ENCODE measurements at places on chromosomes 4 and X. TPM values are rescaled to one million over a fixed set of nuclear protein-coding genes. Genes with fewer than 3 reads are reported as not detected.

The FAM184B gene
- total RNA-seq = not detected

The DMP1 gene
- total RNA-seq = not detected

The WWC2 gene
- total RNA-seq = 23.0 TPM

The ARR3 gene
- not detected for total RNA-seq

The CXCL1 gene
- total RNA-seq = 1.6 TPM

The ZNF674 gene
- total RNA-seq = 5.6 TPM

The NXF2B gene
- not detected for total RNA-seq

The CFAP47 gene
- total RNA-seq = 0.04 TPM

The NUP62CL gene
- total RNA-seq = 0.39 TPM

The AWAT2 gene
- not detected for total RNA-seq

The ARMCX1 gene
- total RNA-seq = 25.6 TPM

The DGKK gene
- not detected for total RNA-seq

The PHOX2B gene
- not detected for total RNA-seq

The CLCN4 gene
- 2.3 TPM for total RNA-seq

The GPC4 gene
- 97.1 TPM for total RNA-seq

GRCh38 chr4:128686810-128687209 lies 122.7 kb upstream of the JADE1 start:
- no peak for ATAC-seq

DNA sequence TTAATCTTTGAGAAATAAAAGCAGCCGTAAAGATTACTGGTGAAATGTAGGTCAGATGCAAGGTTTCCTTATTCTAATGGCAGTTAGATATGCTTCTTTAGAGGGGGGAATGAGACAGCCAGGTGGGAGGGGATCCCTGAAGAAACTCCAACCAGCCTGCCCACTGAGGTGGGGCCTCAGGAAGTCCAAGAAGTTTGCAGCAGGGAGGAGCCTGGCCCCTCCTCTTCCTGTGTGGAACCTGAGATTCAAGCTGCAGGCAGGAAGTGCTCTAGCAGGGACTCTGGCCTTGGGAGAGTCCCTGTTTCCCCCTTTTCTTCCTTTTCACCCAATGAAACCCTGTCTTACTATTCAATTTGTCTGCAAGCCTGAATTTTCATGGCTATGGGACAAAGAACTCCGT lies 101.4 kb upstream of the SLITRK2 start:
- ATAC-seq = no peak

GRCh38 chr4:56981795-56982201 lies 3.1 kb downstream of the POLR2B start:
- ATAC-seq = no peak

DNA sequence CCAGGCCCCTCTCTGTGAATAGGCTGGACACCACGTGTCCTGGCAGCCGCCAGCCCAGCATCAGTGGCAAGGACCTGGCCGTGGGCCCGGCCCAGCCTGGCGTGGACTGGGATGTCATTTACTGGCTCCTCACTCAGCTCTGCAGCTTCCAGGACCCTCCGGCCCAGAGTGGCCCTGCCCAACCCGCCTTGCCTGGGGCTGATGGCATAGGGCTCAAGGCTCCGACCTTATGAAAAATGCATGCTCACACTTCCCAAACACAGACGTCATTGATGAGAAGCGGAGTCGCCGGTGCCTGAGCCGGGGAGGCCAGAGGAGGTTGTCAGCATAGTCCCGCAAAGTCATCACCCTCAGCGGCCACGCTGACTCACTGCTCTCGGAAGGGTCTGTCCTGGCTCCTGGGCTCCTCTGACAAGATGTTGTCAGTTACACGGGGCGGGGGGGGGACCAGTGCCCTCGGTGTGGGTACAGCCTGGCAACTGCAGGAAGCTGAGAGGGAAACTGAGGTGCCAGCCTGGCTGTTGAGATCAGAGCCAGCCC lies 14.3 kb downstream of the CFAP99 start:
- no peak for ATAC-seq

- ATAC-seq = peak; percentile 68
These were observed 124.1 kb upstream of the TBL1X start for GRCh38 chrX:9340598-9341290.

DNA sequence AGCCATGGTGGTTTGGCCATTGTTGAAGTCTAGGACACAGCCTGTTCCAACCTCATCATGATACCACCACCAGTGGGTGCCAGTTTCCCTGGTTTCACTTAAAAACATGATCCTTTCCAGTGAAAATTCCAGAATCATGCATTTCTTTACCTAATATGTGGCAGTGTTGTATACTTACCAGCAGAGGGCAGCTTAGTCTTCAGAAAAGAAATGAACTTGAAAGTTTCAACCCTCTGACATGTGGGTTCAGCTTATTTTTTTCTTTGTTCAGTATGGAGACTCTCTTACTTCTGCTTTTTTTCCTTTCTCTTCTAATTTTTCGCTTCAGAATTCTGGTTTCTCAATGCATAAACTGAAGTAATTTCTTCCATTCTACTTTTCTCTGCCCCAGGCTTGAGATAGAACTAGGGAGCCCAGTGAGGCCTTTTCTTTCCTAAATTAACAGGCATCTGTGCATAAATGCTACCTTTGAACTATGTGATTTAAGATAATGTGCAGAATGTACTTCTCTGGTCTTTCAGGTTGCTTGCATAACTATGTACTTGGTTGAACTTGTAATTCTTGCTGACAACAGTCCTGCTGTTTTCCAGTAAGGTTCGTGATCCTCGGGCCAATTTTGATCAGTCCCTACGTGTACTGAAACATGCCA lies 10.7 kb downstream of the LIAS start:
- ATAC-seq = peak; percentile 80

DNA sequence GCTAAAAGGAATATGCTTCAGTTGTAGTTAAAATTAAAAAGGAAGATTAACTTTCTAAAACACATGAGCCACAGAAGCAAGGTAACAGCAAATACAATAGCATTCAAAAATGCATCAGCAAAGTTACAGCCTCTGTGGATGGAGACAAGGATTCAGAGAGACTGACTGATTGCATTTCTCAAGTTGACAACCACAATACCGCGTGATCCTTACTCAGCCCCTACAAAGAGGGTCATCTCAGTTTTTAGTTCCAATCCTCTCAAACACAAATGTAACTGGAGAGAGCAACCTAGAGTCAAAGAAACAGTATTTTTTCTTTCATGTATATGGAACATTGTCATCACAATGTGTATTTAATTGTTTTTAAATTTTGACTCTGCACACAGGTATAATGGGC lies 14.2 kb upstream of the C1QTNF7 start:
- ATAC-seq = no peak

GRCh38 chr4:93469560-93469959 lies 359.0 kb upstream of the ATOH1 start:
- no peak for ATAC-seq

GRCh38 chr4:54107951-54108748 lies 8.2 kb downstream of the GSX2 start:
- no peak for ATAC-seq

- no peak for ATAC-seq
These were observed 1254.3 kb upstream of the AGA start for GRCh38 chr4:178696515-178696914.

DNA sequence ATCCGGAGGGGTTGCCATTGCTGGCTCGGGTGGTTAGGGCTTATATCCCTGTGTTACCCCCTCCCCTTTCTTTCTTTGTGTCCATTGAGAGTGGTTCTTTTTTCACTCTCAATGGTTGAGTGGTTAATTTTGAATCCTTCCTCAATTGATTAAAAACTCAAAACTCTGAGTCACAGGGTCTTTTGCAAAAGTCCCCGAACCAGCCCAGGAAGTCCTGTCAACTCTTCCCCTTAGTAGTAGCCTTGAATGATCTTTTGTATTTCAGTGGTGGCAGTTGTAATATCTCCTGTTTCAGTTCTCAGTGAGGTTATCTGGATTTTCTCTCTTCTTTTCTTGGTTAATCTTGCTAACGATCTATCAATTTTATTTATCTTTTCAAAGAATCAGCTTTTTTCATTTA lies 170.0 kb upstream of the GYPA start:
- no peak for ATAC-seq

GRCh38 chrX:48540028-48540375 lies 488 bp downstream of the TBC1D25 start:
- ATAC-seq = peak; percentile 44

DNA sequence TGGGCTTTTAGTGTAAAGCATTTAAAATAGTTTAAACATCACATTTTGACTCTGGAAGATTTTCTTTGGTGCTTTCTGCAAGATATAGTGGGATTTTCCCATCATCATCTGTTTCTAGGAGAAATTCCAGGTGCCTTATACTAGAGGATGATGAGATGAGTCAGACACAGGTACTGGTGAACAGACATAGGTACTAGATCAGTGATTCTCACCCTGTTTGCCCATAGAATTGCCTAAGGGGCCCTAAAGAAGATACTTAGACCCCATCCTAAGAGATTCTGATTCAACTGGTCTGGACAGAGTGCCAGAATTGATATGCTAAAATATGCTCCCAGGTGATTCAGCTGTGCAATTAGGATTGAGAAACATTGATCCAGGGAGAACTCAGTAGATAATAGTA lies 9.7 kb downstream of the TSPAN7 start:
- ATAC-seq = no peak

GRCh38 chr4:163384434-163384833 lies 40.7 kb downstream of the NPY5R start:
- ATAC-seq = no peak

DNA sequence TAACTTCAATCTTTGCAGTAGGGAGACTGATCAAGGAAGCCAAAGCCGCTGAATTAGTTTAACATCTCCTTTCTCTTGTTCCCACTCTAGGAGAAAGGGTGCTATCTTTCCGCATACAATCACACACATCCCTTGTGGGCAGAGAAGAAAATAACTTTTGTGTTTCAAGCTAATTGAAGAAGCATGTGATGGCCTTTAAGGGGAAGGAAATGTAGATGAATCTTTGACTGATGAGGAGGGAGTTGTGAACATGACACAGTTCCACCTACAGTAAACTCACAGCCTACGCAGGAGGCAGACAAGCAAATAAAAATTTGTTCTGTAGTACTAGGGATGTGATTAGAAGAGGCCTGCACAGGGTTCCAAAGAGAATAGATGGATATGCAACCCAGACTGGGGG lies 14.7 kb upstream of the SPATA4 start:
- no peak for ATAC-seq

DNA sequence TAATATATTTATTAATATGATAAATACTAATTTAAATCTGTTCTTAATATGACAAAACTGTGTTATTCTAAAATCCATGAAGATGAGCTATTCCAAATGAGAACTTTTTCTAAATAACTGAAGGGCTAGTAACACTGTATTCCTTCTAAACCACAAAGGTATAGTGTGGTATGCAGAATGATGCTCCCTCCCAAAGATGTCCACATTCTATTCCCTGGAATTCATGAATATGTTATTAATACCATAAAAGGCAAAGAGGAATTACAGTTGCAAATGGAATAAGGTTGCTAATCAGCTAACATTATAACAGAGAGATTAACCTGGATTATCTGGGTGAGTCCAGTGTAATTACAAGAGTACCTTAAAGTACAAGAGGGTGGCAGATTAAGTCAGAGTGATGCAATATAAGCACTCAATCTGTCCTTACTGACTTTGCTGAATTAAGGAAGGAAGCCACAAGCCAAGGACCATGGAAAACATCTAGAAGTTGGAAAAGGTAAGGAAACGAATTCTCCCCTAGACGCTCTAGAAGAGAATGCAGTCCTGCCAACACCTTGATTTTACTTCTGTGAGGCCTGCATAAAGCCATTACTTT lies 20.7 kb upstream of the MAB21L2 start:
- no peak for ATAC-seq

DNA sequence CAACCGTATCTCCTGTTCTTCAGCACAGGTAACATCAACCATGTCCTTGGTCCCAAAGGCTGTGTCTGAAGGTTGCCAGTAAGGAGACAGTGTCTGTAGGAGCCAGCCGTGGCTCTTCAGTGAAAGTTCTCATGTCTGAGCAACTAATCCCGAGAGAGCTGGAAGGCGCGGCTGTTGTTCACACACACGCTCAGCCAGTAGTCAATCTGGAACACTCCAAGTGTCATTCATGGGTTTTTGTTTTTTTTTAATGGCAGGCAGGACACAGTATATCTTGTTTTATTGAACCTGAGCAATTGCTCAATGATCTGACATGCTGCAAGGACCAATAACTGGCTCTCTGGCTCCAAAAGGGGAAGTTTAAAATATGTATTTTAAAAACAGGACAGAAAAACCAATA lies 48.4 kb upstream of the MAP3K15 start:
- no peak for ATAC-seq

DNA sequence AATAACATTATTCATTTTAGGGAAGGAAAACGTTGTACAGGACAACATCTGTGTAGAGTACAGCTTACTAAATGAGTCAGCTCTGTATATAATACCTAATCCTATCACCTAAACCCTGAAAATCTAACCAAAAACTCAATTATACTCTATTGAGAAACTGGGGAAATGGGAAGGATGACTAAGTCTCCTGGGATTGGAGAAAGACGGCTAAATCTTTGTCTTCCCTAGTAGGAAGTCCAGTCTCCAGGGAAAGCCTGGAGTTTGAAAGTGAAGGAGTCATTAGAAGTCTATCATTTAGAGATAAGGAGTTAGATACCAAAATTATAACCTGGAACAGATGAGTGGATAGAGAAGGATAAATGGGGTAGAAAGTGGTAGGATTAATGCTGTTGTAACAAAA lies 286.5 kb downstream of the STK32B start:
- ATAC-seq = no peak

- ATAC-seq = no peak
These were observed 144.6 kb upstream of the GPR101 start for GRCh38 chrX:137178392-137178791.

GRCh38 chr4:13601048-13601447 lies 26.5 kb downstream of the BOD1L1 start:
- no peak for ATAC-seq

DNA sequence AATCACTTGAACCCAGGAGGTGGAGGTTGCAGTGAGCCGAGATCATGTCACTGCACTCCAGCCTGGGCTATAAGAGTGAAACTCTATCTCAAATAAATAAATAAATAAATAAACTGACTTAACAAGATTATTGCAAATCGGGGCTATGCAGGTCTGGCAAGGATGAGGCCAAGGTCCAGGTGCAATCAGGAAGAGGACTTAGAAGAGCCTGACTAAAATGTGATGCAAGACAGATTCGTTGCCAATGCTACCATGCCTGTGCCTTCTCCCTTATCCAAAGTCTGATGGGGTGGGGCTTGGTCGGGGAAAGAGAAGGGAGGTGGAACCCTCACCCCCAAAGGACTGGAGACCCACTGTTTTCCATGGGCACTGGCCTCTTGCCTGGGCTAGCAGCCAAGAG lies 14.7 kb downstream of the ZCCHC13 start:
- ATAC-seq = no peak

All from gastroesophageal sphincter (tissue), 4 donors.